Activated naive CD4-positive, alpha-beta T cell (primary cell): ENCODE measurements at places on chromosomes 4 and X.

- no peak for DNase-seq
Observed at GRCh38 chr4:110963662-110964280, 340.9 kb upstream of the PITX2 start.

- DNase-seq = no peak
Observed at GRCh38 chr4:172845281-172845680, 323.3 kb upstream of the GALNT7 start.

- DNase-seq = no peak
Observed at GRCh38 chr4:183352546-183352945, 30.3 kb upstream of the CLDN24 start.

DNA sequence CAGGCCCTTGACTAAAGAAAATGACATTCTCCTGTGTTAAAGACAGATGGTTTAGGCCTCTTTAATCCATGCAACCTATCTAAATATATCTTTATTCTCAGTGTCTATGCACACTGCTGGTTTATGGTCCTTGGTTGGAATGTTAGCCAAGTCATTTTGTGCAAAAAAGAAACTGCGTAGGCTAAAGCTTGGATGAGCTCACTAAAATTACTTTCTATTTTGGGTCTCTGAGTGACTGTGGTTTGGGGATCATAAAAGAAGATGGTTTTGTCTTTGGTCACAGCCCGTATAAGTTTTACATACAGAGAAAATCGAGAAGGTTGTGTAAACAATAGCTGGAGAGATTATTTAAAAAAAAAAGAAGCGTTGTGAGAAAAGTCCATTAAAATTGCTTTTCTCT lies 443.6 kb downstream of the UBE2NL start:
- no peak for DNase-seq

- no peak for DNase-seq
Observed at GRCh38 chr4:178811356-178811755, 1369.1 kb upstream of the AGA start.

- no peak for DNase-seq
Observed at GRCh38 chrX:148913971-148914370, 413.6 kb downstream of the AFF2 start.

GRCh38 chr4:4519297-4519894 lies 22.5 kb downstream of the STX18 start:
- no peak for DNase-seq

GRCh38 chrX:46039526-46039925 lies 505.7 kb downstream of the ZNF674 start:
- no peak for DNase-seq

GRCh38 chr4:56757261-56757746 lies 64.2 kb downstream of the SPINK2 start:
- DNase-seq = peak; percentile 4

DNA sequence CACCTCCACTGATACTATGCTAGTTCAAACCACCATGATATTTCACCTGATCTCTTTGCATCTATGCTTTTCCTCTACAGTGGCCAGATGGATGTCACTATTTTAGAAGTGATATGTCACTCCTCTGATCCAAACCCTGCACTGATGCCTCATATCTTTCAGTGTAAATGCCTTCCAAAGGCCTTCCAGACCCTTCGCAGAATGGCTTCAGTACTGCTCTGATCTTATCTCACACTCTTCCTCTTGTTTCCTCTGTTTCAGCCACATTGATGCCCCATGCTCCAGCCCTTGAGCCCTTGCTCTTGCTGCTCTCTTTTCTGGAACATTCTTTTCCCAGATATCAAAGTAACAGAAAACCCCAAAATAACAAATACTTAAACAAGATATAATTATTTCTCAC lies 17.9 kb downstream of the MID1IP1 start:
- no peak for DNase-seq

GRCh38 chr4:55323375-55323774 lies 22.7 kb upstream of the SRD5A3 start:
- no peak for DNase-seq

DNA sequence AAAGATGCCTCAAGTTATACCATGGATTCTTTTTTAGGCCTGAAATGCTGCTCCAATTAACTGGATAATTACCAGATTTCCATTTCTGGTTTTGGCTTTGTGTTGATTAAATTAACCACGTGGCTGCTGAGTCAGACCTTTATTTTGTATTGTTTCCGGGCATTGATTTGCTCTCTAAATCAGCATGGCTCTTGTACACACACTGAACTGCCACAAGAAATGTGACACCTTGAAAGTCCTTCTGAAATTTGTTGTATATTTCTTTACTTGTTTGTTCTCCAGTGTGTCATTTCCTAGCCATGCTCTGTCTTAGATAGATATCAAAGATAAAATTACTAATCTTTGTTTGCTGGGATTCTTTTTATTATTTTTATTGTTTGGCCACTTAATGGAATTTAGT lies 11.7 kb downstream of the MTTP start:
- DNase-seq = no peak

DNA sequence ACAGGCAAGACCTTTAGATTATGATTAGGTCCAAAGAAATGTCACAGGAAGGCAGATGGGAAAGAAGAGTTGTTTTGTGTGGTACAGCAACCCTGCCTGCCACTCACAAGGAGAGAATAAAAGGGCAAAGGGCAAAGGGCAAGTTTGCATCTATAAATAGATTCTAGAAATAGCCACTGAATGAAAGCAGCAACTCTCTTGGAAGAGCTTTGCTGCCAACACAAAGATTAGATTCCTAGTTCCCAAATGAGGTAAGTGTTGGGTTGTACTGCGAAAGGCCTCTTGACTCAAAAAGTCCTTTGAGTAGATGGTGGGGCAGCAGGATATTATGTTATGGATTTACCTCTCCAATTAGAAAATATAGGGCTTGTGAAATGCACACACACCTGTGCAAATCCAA lies 61.2 kb downstream of the MOSPD2 start:
- DNase-seq = no peak

DNA sequence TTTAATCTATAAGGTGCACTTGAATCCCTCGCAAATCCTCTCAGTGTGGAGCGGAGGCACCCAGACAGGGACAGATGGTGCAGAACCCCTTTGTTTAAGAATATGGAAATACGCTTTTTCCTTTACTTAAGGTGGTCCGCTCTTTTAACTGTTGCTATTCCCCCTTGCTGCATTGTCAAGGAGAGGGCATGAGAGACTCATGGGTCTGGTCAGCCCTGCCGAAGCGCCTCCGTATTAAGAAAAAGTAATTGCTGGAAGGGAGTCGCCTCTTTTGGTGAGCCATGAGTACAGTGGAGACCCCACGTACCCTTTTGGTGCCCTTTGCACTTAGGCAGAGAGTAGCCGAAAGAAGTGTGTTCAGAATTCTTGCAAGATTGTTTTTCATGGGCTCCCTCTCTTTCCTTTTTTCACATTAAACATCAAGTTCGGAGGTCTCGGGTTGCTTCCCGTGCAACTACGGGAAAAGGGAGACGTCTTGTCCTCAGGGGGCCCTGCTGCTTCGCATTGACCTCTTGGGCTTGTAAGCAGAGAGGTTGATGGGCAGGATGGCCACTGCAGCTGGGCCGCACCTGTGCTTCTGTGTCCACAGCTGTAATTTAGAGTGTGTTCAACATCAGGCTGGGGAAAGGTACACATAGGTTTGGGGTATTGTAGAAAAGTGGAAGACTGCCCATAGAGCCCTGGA lies 109.6 kb downstream of the SPRY1 start:
- no peak for DNase-seq

- DNase-seq = no peak
Observed at GRCh38 chrX:107610667-107611066, 17.6 kb upstream of the PRPS1 start.

- no peak for DNase-seq
Observed at GRCh38 chrX:116241001-116241400, 70.5 kb downstream of the AGTR2 start.

- DNase-seq = no peak
Observed at GRCh38 chr4:121156822-121157769, 7.0 kb downstream of the TNIP3 start.

GRCh38 chrX:30468471-30468870 lies 109.1 kb downstream of the TASL start:
- no peak for DNase-seq

GRCh38 chr4:103947617-103948016 lies 227.8 kb upstream of the TACR3 start:
- no peak for DNase-seq

- DNase-seq = no peak
Observed at GRCh38 chr4:155820887-155821518, 45.1 kb downstream of the ASIC5 start.

DNA sequence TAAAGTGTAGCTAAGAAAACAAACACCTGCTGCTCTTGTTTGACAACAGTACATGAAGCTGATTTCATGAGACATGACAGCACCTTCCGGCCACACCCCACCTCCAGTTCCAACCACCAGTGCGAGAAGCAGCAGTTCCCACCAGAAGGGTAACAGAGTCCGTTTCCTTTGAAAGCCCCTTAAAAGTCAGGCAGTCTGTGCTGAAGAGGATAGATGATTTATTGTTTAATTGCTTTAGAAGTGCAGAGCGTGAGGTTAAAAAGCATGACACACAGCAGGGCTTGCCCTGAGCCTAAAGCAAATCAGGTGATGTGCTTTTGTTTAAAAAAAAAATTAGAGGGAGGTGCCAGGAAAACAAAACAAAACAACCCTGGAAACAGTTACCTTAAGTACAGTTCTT lies 82.6 kb downstream of the HADH start:
- peak; percentile 51 for DNase-seq

DNA sequence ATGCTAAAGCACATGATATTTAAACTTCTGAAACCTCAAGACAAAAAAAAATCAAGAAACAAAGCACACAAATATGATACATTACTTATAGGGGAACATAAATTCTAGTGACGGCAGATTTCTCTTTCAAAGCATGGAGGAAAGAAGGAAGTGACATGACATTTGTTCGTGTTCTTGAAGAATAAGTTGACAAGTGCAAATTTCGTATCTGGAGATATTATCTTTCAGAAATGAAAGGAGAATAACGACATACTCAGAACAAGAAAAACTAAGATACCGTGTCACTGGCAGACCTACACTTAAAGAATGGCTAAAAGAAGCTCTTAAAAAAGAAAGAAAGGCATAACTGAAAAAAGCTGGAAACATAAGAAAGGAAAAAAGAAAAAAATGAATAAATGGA lies 16.6 kb downstream of the CENPVL2 start:
- no peak for DNase-seq

- DNase-seq = no peak
Observed at GRCh38 chr4:158777423-158778155, 8.8 kb downstream of the FNIP2 start.

DNA sequence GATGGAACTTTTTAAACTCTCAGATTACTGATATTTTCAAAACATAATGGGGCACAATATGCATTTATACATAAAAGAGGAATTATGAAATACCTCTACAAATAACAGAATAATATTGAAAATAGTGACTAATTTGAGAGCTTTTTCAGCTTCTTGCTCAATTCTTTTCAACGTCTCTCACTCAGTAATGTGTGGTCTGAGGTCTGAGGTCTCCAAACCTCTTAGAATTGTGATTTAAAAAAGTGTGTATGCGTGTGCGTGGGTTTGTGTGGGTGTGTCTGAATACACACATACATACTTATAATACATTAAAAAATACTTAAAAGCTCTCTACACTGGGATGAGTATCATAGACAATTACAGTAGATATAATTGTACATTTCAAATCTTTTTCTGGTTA lies 7.9 kb downstream of the NDNF start:
- no peak for DNase-seq

DNA sequence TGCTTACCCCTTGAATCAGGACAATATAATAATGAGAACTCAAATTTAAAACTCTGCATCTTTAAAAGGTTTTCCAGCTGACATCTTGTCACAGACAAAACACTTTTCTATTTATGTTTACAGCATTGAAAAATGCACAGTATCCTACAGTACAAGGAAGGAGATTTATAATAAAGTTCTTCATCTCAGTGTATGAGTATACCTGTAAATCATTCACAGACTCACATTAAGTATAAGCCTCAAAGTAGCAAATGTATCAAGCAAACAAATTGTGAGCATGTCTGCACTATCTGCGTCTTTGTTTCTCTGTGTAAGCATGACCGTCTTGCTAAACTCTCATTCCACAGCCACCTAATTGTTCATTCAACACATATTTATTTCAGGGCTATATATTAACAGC lies 52.8 kb downstream of the PPP1R2C start:
- DNase-seq = no peak

GRCh38 chr4:1834047-1834775 lies 21.7 kb downstream of the LETM1 start:
- no peak for DNase-seq

DNA sequence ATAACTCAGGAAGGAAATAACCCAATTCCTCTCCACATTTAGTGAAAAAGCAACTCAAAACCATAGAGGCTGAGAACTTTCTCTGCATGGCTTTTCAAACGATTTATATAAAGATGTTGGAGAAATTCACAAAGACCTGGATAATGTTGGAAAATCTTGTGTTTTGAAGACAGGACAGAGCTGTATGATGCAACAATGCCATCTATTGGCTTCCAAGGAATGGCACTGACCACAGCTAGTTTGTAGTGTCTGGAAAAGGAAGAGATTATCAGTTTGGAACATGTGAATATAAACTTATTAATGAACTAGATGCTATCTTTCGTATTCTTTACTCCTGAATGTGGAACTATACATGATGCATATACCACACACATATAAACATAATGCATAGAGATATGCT lies 503.6 kb downstream of the IL1RAPL1 start:
- DNase-seq = no peak

- no peak for DNase-seq
Observed at GRCh38 chrX:138711399-138712347, at the start of gene FGF13. Gene FGF13 (minus strand): TSS chrX:138711717. CDS start chrX:138711003, 714 bp downstream.

DNA sequence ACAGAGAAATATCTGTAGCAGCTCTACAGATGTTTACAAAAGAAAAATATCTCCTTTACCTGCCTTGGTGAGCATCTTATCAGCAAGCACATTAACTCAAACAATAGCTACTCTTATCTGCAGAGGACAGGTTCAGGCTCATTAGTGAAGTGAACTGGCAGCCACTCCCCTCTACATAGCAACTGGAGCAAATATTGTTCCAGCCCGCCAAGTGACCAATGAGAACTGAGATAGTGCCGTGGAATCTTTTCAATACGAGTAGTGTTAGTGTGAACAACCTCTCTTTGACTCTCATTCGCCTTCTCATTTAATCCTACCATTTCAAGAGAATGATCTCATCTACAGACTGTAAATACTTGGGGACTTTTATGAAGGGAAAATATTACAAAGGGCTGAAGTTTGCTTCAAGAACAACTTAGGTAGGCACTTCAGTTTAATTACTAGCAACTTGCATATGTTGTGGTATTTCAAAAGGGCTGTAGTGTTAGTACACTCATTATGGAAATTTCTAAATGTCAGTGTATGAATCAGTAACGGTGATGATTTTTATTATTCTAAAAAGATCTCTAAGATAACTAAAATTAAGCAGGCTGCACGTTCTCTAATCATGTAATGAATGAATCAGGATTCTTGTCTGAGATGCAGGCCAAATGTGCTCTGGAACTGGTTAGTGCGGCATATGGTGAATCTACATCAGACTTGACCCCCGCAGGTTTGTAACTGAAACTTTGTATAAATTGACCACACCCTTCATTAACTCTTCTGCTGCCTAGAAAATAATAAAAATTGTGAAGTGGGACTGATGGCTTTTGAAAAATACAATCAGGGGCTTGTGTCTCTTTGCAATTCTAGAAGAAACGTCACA lies 72.4 kb downstream of the PALLD start:
- no peak for DNase-seq

- DNase-seq = no peak
Observed at GRCh38 chrX:129689796-129690195, 35.0 kb upstream of the APLN start.

GRCh38 chr4:41963105-41963504 lies 18.5 kb upstream of the DCAF4L1 start:
- DNase-seq = no peak

GRCh38 chr4:140807491-140808252 lies 51.5 kb upstream of the TBC1D9 start:
- DNase-seq = no peak

- no peak for DNase-seq
Observed at GRCh38 chr4:13710246-13710885, 82.8 kb upstream of the BOD1L1 start.
